ENCODE measurements at places on chromosomes 12 and 14.

DNA sequence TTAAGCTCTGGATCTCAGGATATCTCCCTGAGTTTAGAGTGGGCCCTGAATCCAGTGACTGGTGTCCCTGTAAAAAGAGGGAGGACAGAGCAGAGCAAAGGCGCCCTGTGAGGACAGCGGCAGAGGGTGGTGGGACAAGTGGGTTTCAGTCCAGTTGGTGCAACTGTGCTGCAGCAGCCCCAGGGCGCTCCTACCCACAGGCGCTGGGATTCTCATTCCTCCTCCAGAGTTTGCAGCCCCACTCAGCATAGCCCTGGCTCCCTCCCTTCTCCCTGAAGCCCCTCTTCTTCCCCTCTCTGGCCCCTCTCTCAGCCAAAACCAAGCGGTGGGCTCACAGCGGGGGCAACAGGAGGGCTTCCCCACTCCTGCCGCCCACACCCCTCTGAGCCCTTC lies 1.6 kb downstream of the TMEM179 start:
- no peak for DNase-seq

DNA sequence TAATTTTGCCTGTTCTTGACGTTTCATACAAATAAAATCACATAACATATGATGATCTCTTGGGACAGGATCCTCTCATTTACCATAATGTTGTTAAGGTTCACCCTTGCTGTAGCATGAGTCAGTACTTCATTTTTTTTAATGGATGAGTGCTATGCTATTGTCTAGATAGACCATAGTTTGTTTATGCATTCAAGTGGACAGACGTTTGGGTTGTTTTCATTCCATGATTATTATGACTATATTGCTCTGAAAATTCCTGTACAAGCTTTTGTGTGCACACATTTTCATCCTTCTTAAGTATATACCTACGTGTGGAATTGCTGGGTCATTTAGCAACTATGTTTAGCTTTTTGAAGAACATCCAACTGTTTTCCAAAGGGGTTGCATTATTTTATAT lies 325.6 kb upstream of the TMEM132C start:
- no peak for DNase-seq

GRCh38 chr14:77097006-77097699 lies 905 bp upstream of the CIPC start:
- no peak for DNase-seq

- no peak for DNase-seq
Observed at GRCh38 chr12:113136128-113136989, 798 bp upstream of the RASAL1 start.

DNA sequence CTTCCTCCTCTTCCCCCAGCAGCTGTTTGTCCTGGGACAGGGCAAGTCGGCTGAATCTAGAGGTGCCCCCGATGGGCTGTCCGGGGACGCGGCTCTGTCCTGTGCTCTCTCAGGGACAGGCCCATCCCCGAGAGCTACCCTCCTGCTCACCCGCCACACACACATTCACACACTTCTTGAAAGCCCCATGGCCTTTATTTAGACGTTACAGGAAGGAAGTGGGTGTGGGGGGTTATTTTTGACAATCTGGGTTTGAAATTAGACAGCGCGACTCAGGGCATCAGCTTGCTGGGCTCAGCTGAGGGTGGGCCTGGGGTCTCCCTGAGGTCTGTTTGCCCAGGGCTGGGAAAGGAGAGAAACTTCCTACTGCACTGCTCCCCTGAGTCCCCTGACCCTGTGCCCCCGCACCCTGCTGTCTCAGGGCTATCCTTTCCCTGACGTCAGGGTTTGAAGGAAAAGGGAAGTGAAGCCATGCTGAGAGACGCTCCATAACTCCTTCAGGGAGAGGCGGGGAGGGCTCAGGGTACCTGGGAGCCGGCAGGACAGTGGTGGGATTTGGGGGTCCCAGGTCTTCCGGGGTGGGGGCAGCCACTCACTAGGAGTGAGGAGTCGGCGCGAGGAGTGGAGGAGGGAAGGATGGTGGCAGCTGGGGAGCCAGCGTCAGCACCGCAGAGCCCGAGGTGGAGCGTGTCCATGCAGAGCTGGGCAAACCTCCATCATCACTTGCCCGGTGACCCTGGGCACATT lies 8.1 kb downstream of the PTPN6 start:
- no peak for DNase-seq

GRCh38 chr14:80215081-80215480 lies 3.8 kb upstream of the DIO2 start:
- DNase-seq: no peak

DNA sequence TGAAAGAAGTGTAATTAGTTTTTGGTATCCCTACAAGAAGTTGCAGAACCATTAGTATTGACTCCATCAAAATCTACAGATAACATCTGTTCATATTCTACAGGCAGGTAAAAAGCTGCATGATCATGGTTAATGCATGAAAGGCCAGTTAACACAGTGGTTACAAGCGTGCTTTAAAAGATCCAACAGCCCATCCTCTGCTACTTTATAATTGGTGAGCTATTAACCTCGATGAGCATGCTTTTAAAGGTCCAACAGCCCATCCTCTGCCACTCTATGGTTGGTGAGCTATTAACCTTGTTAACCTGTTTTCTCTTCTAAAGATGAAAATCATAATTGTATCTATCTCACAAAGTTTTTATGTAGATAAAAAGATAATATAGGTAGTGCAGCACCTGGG lies 289.3 kb downstream of the DUSP6 start:
- no peak for DNase-seq

DNA sequence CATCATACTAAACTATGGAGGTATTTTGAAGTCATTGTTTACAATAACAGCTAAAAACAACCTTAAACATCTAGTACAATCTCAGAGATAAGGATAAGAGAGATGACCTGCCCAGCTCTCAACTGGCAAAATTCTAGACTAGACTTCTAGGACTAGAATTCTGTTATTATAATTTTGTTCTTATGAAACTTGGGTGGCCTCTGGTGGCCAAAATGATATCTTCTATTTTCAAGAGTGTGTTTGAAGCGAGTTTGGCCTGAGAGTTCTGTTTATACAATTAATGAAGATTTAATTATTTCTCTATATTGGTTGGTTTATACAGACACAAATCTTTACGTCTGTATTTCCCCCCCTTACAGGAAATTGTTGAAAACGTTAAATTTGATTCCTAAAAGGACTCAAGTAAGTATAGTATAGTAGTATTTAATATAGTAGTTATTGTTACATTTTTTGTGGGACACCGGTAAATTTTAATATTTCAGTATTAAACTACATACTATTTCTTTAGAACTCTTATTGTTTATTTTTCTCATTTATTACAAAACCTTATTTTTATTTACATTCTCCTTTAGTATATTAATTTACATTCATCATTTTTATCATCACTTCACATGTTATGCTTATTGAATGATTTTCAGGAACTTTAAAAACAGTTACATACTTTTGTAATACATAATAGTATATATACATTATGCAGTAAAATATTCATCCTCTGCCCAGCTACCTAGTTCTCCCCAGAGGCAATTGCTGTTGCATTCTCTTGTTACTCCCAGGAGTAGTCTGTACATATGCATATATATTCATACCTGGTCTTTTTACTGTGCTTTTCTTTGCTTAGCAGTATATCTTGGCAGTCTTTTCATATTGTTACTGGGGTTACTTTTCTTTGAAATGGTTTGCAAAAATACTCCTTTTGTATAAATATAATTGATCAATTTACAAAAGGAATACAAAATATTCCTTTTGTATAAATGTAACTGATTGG lies 6.6 kb downstream of the PPHLN1 start:
- DNase-seq: peak; percentile 41

DNA sequence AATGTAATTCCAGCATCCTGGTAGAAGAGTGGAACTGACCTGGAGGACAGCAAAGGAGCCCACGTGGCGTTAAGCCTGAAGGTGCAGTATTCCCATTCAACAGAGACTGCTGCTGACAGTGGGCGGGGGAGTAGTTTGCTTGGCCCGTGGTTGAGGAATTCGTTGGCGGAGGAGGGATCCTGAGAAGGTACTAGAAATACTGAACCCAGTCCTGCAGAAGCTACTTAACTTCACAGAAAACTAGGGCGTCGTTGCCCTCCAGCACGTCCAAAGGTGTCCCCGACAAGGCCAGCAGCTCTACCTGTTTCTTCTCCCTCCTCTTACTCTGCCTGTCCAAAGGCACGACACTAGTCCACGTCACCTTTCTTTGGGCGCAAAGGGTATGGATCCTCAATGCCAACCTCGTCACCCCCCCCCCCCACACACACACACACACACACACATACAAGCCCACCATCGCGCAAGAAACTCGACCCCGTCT lies 303 bp downstream of the PUS7L start:
- peak; percentile 49 for DNase-seq

- no peak for DNase-seq
Observed at GRCh38 chr12:120872487-120872886, 31.7 kb downstream of the SPPL3 start.

GRCh38 chr12:73225371-73225937 lies 953.3 kb downstream of the TRHDE start:
- DNase-seq: no peak

GRCh38 chr12:39830852-39831520 lies 211.4 kb upstream of the ABCD2 start:
- DNase-seq: no peak

DNA sequence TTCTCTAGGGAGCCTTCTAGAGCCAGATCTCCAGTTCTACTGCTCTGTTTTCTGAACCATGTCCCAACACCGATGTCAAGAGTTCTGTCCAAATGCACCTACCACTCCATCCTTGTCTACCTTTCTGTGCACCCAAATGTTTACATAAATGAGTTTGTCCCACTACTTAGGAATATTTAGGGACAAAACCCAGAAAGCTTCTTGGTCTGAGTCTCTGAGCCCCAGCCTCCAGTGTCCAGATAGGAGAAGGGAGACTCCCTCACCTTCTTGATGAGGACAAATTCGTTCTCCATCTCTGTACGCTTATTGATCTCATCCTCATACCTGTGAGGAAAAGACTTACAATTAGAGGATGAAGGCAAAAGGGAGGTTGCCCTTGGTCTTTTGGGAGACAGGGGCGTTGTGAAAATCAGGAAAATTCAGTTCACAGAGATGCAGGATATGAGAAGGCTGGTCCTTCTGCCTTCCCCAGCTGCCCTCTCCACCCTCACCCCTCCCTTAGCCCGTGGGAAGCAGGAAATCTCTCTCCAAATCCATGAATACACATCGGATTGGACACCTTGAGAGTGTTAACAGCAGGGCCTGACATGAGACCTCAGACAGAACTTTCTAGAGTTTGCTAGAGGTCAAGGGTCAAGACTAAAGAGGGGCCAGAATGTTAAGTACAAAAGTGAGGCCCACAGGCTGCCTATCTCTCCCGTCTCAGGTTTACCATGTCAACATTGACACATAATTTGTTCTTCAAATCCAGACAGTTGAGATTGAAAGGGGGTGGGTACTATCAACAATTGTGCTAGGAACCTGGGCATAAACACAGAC lies 3.8 kb downstream of the KRT8 start:
- DNase-seq: no peak

- DNase-seq: no peak
Observed at GRCh38 chr12:57927086-57927485, 14.3 kb upstream of the ATP23 start.

DNA sequence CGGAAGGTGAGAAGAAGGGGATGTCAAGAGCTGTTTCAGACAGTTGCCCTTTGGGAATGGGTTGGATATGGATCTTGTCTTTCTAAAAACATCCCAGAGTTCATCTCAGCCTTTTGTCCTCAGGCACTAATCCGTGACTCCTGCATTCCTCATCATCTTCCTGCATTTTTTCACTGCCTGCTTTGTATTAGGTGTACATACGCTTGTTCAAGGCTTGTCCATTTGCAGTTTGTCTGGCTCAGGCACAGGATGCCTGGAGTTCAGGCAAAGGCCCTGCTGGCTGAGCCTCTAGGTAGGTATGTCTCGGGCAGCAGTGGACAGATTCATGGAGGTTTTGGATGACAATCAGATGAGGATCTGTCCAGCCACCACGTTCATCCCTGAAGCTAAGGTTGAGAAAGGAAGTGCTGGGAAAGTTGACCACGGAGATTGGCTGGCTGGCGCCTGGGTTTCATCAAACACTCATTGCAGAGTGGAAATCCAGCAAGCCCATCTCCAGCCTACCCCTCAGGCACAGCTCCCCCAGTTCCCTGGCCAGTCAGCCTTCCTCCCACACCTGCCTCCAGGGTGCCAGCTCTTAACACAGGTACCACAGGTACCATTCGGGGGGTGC lies 12.4 kb upstream of the TMEM106C start:
- no peak for DNase-seq

DNA sequence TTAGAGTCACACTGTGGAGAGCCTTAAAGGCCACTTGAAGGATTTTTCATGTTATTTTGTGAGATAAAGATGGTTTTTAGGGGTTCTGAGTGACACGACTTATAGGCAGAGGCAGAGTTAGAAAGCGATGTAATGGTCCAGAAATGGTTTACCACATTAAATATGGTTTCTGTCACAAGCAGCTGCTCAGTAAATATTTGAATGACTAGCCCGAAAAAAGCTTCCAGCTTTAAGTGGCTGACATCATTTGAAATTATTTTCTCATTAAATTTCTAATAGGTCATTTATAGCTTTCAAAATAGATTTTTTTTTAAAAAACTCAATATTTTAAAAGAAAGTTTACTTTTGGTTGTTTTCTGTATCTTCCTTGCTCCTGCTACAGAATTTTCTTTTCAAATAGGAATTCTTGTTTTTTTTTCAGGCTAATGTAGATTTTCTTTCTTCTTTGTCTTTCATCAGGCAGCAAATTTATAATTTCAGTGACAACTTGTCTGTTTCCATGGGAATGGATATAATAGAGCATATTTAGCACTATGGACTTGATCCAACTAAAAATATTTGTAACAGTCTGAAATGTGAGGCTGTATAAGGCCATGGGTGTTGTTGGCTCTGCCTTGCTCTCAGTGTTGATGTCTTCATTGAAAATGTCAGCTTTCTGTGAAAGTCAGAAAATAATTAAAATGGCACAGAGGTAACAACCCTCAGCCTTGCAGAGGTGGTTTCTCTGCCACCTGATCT lies 700.0 kb downstream of the TMTC2 start:
- DNase-seq: no peak

GRCh38 chr12:2733493-2734355 lies 61.0 kb upstream of the FKBP4 start:
- no peak for DNase-seq

DNA sequence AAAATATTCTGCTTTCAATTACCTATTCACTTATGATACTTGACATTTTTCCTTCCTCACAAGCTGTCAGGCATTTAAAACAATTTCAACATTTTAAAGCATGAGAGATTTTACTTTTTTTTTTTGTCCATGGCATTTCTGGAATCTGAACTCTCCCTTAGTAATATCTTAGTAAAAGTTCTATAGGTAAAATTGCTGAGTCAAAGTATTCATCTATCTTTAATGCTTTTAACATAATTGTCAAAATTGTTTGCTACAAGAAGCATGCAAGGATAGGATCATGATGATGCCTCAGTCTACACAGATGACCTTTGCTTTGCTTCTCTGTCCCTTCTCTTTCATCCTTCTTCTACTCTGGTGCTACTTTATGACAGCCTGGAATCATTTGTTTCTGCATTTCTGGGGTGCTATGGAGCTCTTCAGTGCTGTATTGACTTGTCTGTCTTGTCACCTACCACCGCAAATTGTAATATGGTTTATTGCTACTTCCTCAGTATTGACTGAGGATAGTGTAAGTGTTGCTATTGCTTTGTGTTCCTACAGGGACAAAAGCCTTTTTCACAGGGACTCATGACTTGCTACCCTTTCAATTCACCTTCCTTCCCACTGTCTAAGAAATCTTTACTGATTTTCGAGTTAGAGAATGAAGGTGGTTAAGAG lies 589.8 kb upstream of the ATP2B1 start:
- DNase-seq: no peak

- no peak for DNase-seq
Observed at GRCh38 chr12:8493084-8493483, 20.2 kb upstream of the CLEC4D start.
